ENCODE measurements at places on chromosomes 16 and 17.

- DNase-seq = no peak
Observed at GRCh38 chr16:89106533-89107202, 13.0 kb downstream of the ACSF3 start.

- DNase-seq = no peak
Observed at GRCh38 chr17:36182176-36183000, 6.0 kb upstream of the TBC1D3B start.

DNA sequence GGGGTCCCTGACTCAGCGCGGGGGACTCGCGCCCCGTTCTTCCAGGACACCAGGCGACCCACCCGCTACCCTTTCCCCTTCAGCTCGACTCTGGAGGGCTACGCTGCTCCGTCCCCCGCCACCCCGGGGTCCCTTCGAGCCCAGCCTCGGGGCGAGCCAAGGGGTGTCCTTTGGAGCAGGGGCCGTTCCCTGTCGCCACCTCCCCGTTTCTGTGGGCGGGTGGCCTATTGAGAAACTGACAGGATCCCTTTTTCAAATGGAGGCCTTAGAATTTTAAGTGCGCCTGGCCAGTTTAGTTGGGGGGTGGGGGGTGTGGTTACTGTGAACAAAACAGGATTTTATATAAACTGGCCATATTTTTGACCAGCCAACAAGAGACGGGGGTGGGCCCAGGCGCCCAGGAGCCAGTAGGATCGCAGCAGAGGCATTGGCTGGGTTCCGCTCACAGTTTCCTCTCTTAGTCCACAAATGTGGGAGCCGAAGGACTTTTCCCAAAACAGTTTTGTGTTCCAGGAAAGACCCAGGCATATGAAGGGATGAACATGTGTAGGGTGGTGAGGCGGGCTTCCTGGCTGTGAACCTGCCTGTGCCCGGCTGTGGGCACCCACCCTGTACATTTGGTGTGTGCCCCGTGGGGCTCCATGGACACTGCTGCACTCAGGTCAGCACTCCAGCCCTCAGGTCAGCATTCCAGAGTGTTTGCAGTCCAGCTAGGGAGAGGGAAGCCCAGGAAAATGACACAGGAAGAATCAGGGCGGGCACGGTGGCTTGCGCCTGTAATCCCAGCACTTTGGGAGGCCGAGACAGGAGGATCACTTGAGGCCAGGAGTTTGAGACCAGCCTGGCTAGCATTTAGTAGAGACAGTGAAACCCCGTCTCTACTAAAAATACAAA, 722 bp upstream of the TIMP2 start:
- no peak for DNase-seq

DNA sequence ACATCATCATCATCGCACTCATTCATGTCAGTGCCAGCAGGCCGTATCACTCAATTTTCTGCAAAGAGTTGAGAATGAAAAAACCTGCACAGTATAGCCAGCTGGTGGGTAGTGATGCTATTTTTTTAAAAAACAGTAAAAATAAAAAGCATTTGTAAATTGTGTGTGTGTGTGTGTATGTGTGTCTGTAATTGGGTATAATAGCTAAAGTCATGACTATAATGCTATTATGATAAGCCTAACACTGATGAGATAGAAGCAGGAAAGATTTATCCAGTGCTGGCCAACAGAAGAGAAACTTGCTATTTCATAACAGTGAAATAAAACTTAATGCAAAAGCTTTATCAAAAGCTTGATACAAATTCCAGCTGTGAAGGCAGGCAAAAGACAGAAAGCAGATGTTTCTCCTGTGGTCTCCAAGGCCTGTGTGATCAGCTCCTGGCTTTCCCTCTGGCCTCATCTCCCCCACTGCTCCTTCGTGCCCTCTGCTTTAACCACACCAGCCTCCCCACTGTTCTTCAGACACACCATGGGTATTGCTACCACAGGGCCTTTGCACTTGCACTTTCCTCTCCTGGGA, 206.2 kb upstream of the IRX5 start:
- no peak for DNase-seq

GRCh38 chr17:76598004-76598439, 12.4 kb upstream of the ST6GALNAC2 start:
- DNase-seq = no peak

DNA sequence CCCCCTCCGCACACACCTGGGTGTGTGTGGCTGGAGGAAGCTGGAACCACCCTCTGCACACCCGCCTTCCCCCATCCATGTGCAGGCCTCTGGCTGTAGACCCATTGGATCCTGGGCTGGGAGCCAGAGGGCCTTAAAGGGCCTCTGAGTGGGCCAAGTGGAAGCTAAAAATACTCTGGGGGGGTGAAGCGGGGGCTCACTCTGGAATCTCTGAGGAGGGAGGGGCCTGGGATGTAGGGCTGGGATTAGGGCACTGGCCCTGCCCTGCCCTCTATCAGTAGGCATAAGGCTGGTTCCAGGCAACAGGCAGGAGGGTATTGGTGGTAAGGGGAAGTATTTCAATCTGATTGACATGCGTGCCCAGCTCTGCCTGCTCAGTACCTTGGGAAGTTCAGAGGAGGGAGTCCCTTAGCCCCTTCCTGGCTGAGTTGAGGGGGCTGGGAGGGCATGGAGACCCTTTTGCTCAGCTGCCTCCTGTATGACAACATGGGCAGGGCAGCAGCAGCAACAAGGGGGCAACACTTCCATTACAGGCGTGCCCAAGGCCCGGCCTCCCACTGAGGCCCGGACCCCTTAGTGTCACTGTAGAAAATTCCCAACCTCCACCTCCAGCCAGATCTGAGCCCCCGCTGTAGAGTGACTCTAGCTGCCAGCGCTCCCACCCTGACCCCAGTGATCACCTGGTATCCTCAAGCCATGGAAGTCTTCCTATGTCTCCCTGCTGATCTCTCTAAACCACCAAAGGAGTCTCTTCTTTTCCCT, 5.2 kb downstream of the ITGA3 start:
- DNase-seq = no peak

DNA sequence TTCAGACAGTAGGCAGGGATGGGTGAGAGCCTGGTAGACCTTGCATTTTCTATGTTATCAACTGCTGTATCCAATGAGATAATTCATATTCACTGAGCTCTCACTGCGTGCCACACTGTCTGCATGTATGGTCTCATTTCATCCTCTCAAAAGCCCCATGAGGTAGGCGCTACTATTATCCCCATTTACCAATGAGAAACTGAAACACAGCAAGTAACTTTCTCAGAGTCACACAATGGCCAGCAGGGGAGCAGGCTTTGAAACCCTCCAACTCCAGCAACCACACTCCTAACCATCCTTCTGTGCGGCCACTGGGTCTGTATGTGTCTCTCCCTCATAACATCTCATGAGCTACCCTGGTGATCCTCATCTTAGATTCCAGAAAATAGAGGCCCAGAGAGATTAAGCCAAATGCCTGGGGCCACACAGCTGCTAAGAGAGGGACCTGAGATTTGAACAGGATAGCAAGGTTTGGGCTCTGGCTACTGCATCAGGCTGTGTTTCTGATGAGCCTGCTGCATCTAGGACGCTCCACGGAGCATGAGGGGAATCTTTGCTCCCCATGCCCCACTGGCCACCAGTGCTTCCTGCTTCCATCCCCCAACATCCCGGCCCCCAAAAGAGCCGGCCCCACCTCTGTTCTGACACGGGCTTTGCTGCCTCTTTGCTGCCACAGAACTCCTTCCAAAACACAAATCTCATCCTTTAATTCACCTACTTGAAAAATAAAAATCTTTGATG, 3.2 kb downstream of the CCR7 start:
- DNase-seq = no peak

DNA sequence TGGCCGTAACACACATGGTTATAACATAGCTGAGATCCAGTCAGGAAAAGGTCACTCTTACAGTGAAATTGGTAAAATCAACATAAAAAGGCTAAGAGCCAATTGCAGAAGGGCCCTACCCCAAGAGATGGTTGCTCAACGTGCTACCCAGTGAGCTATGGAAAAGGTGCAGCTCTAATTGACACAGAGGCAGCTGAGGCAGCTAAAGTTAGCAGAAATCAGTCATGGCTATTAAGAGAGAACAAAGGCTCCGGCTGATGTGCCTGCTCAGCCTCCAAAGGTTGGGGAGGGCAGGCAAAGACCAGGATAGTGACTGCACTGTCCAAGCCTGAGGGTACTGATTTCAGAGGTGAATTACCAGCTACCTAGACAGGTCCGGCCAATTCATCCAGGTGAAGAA, 76.5 kb upstream of the ATP2A3 start:
- no peak for DNase-seq

- no peak for DNase-seq
Observed at GRCh38 chr16:21701271-21701670, 37.5 kb downstream of the OTOA start.

DNA sequence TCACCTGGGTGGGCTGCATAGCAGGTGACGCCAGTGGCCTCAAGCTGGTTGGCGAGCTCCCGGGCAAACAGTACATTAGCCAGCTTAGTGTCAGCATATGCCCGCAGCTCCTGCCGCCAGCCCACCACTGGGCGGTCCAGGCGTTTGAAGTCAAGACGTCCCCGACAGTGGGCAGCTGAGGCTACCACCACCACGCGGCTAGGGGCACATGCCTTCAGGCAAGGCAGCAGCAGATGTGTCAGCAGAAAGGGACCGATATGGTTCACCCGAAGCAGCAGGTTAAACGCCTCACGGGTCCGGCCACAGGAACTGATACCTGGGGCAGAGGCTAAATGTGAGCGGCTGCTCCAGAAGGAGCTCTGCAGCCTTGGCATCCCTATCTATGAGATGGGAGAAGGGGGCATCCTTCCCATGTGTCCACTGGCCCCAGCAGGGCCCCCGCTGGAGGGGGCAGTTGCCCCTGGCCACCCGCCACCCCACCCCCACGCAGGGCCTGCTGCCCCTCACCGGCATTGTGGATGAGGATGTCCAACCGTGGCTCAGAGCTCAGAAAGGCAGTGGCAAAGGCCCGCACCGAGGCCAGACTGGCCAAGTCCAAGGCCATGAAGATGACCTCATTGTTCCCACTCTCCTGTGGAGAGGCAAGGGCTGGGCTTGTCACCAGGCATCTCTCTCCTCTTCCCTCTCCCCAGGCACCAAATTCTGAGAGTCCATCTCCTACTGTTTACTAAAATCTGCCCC, 1.7 kb downstream of the DHRS13 start:
- DNase-seq = no peak

- DNase-seq = no peak
Observed at GRCh38 chr17:50908860-50909764, 43.0 kb upstream of the TOB1 start.

DNA sequence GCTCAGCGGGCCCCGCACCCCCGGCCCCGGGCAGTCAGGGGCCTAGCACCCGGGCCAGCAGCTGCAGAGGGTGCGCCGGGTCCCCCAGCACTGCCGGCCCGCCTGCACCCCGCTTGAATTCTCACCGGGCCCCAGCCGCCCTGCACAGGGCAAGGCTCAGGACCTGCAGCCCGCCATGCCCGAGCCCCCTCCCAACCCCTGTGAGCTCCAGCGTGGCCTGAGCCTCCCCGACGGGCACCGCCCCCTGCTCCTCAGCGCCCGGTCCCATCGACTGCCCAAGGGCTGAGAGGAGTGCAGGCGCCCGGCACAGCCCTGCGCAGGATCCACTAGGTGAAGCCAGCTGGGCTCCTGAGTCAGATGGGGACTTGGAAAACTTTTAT, 1.7 kb upstream of the BRCA1 start:
- DNase-seq = no peak

GRCh38 chr17:45341533-45342158, 24.8 kb upstream of the MAP3K14 start:
- no peak for DNase-seq
